Naive thymus-derived CD8-positive, alpha-beta T cell (primary cell): ENCODE measurements at places on chromosomes 5 and 9. TPM values are rescaled to one million over a fixed set of nuclear protein-coding genes. Genes with fewer than 3 reads are reported as not detected.

C9orf78 gene
- 98.7 TPM for total RNA-seq

- no peak for DNase-seq
These were observed 71.9 kb downstream of the MFAP3 start for GRCh38 chr5:154110716-154111115.

- no peak for DNase-seq
These were observed 52.4 kb upstream of the SYNPO start for GRCh38 chr5:150587856-150588595.

GRCh38 chr5:10836986-10837385 lies 76.0 kb upstream of the DAP start:
- DNase-seq = no peak

DNA sequence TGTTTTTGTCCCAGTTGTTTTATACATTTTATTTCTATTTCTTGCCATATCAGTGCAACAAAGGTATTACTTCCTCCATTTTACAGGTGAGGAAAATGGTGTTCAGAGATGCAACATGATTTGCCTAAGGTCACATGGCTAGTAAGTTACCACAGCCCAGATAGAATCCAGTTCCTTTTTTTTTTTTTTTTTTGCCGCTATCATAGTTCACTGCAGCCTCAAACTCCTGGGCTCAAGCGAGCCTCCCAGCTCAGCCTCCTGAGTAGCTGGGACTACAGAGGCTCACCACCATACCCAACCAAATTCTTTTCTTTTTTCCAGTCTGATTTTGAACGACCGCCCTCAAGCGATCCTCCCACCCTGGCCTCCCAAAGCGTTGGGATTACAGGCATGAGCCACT lies 480 bp upstream of the CCDC69 start:
- no peak for DNase-seq

DNA sequence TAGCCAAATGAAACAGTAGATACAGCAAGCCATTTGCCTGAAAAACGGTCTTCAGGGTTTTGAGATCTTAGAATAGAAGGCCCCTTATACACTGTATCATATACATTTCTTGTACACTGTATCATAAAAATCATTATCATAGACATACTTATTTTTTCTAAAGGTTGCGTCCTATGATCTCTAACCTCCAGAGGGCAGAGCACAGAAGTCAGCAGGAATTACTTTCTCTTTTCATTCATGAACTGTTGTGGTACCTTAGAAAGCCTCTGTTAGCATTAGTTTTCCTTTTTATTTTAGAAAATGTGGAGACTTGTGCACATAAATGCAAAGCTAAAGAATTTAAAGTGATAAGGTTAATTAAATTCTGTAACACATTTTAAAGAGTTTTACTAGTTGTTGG lies 115.4 kb downstream of the OXCT1 start:
- no peak for DNase-seq

DNA sequence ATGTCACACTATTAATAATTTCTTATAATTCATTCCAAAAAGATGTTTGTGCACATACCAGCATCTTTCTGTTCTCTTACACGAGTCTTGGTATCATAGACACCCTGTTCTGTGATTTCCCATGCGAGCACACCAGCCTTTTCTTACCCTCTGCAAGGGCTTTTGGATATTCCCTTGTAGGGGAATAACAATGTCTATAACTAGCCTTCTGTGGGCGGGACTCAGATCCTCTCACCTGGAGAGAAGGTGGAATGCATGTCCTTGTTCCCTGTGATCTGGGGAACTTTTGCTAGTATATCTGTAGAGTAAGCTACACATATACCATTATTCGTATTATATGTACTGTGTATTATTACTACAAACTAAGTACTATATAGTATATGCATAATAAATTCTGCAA lies 44.8 kb downstream of the EHMT1 start:
- DNase-seq = no peak

HSPB3 gene
- total RNA-seq = not detected

SH3TC2 gene
- not detected for total RNA-seq

GRCh38 chr9:87830446-87830845 lies 52.2 kb upstream of the SPATA31E1 start:
- no peak for DNase-seq

DNA sequence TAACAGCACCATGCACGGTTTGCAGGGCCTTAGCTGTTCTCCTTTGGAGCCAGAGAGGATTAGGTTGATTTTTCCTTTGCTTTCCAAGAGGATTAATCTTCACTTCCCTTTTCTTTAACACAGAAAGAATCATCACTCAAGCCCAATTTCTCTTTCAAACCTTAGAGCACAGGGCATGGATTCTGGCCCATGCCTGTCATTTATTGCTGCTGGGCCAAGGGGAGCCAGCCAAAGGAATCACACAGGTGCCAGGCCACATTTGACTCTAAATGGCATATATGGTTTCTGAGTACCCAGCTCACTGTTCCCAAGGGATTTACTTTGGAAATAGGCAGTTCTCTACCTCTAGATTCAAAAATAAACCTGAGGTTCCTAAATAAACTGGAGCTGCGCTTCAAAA lies 58.3 kb downstream of the FBXL7 start:
- DNase-seq = no peak

GRCh38 chr5:129609710-129610109 lies 138.2 kb upstream of the MINAR2 start:
- no peak for DNase-seq

C9orf57 gene
- not detected for total RNA-seq

GRCh38 chr5:96904054-96904931 lies 28.0 kb downstream of the ERAP2 start:
- DNase-seq = no peak

- DNase-seq = no peak
These were observed 237.8 kb upstream of the DAPK1 start for GRCh38 chr9:87259543-87260518.

DNA sequence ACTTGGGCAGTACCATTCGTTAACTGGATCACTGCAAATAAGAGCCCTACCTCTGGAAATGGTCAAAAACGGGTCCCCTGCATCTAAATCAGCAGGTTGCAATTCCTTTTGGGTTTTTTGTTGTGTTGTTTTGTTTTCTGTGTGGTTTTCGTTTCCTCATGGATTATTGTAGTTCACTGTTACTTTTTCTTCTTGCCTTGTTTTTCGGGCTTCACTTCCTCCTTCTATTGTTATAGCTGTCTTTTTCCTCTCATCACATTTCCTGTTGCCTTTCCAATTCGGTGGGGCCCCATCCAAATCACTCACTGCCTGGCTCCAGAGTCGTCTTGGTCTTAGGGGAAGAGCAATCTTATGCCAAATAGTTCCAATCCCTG lies 8.7 kb upstream of the SSBP2 start:
- DNase-seq = no peak

TICAM2 gene
- 1.5 TPM for total RNA-seq

PAX5 gene
- 8.5 TPM for total RNA-seq

ZBTB34 gene
- total RNA-seq = 8.5 TPM

DNA sequence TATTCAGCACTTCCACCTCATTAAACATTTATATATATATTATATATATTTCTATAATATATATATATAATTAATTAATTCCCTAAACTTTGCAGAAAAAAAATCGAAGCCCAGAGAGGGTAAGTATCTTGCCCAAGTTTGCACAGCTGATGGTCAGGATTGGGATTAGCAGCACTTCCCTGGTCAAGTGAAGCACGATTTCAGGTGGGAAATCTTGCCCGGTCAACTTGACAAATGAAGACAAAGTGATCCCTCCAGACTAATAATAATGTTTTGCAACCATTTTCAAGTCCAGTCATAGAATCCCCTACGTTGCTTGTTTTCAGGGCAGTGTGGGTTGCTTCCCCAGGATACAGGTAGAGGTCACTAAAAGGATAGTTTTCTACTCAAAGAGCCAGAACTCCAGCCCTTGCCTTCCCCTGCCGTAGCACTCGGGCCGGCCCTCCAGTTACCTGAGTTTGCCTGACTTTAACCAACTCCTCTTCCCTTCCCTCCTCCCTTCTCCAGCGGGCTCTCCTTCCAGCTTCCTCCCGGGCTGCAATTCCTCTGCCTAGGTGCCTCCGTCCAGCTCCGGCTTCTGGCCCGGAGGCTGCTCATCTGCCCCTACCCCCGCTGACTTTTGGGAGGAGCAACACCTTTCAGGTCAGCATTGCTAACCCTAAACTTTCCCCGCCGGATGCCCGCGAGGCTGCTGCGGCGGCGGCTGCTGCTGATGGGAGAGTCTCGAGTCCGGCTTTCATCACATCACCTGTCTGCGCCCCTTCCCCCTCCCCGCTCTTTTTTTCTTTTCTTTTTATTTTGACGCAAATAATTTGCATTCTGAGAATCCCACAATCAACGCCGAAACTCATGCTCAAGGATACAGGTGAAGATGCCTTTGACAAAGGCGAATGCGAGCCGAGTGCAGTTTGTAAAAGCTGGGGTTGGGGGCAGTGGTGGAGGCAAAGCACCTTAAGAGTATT lies 930 bp downstream of the PRLR start:
- DNase-seq = no peak

DNA sequence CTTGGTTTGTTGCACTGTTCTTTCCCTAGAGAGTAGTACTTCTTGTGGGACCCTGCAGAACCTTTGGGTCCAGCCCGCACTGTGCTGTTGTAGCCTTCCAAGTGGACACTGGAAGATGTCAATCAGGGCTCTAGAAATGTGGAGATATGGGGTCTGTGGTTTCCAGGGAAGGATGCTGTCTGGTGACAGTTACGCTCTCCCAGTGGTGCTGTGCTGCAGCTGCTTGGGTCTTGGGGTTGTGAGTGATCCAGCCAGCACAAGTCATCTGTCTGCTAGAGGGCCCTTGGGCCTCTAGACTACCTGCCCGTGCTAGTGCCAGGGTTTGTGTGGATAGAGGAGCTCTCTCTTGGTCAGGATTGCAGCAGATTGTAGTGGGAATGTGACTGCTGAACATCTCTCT lies 484.5 kb downstream of the DMAC1 start:
- DNase-seq = no peak

PSAT1 gene
- total RNA-seq = 29.3 TPM

- no peak for DNase-seq
These were observed 17.1 kb upstream of the SPOUT1 start for GRCh38 chr9:128846680-128847030.
